BJ (cell line): ENCODE measurements at places on chromosomes 11 and 22. TPM values are rescaled to one million over a fixed set of nuclear protein-coding genes. Genes with fewer than 3 reads are reported as not detected.

DNA sequence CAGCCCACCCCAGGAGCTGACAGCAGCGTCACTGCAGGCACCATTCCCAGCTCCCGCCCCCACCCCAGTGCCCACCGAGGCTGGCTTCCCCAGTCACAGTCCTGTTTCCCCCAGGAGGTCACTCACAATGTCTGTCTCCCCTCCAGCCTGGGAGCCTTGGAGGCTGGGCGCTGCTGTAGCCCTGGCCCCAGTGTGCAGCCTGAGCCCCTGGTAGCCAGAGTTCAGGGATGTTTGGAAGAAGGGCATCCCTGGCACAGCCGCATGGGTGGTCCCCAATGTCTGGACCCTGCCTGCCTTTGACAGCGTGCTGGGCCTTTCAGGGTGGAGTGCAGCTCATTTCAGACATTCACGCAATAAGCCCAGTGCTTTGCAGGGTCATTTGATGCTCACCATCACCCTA, 4.3 kb downstream of the CAPN5 start:
- no peak for DNase-seq

GRCh38 chr11:126061707-126062678, 673 bp downstream of the CDON start:
- DNase-seq: no peak

UQCC3 gene
- 6.9 TPM in 2 replicates for polyA plus RNA-seq

ZC3H12C gene
- 5.2 and 5.5 TPM in 2 replicates for polyA plus RNA-seq

RFPL3 gene
- not detected in 2 replicates for polyA plus RNA-seq

DNA sequence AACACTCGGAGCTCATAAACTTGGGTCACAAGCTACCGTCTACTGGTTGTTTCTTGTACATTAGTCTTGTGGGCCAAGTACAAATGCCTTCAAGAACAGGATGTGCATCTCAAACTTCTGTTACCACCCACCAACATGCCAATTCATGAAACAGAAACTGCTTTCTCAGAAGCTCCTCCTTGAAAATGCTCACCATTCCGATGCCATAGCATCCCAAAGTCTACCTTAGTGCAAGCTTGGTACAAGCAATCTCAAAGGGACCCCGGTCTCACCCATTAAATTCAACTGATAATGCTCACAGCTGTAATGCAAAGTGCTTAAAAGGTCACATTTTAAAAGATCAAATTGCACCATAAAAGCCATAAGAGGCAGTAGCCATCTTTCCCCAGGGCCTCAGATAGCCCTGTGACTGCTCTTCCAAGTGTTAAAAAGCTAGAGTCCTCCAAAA, 31.8 kb upstream of the CCDC34 start:
- no peak for DNase-seq

LARGE1 gene
- 5.4 and 8.5 TPM in 2 replicates for polyA plus RNA-seq

OR51B2 gene
- not detected in 2 replicates for polyA plus RNA-seq

DNA sequence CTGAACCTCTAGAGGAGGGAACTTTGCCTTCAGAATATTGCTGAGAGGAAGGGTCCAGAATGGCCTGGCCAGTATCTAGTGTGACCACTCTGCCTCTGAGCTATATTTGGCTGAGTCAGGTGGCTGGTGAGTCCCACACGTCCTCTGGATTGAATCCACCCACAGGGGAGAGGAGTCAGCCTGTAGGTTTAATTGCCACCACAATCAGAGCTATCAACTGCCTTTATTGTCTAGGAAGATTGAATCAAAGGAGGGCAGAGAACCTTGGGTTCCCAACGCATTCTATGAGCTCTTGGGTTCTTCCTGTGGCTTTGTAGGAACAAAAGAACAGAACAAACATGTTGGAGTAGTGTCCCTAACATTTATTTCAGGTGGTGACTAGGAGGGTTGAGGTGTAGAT, 67.7 kb downstream of the ST3GAL4 start:
- no peak for DNase-seq

DNA sequence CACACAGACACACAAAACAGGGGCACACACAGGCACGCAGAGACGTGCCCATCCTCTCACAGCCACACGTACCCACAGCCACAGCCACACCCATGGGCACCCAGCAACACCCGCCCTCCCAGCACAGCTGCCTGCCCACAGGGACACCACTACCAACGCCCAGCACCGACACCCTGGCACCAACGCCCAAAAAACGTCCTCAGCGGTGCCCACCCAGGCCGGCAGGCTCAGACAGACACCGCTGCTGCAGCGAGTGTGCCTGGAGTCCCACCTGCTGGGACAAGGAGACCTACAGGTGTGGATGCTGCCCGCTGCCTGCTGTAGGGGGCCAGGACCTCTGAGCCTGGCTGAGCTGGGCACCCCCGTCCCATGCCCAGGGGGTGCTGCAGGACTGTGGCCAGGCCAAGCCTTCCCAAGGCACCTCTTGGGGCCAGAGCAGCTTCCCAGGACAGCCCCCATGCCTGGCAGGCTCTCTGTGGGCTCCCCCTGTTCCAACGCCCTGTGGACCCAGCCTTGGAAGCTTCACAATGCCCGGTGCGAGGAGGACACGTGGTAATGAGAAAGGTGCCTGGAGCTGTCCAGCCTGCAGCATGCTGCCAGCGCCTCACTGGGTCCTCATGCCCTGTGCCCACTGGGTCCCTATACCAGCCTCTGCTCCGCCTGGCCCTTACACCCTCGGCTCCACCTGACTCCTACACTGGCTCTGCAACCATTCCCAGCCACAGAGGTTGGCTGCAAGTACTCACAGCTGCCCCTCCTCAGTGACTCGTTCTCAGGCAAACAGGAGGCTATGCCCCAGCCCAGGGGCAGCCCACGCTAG, 45.8 kb upstream of the TH start:
- DNase-seq: no peak

- DNase-seq: no peak
Observed at GRCh38 chr22:35638001-35638400, 10.2 kb upstream of the APOL6 start.

DNA sequence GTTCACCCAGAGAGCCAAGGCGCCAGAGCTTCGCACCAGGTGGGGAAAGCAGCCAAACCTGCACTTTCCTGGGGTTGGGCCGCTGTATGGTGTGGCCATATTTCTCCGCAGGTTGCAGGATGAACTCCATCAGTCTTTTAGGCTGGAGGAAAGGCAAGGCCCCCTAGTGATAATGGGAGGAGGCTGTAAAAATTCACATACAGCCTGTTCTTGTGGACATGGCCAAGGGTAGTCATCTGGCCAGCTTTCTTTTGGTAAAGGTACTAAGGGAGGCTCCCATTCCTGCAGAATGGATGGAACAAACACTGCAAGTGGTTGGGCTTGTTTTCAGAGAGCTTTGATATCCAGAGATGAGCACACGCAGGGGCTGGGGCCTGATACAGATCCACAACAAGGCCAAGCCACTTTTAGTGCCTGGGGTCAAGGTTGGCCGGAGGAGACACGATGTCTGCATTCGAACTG, 29.6 kb downstream of the C22orf31 start:
- DNase-seq: no peak

DNA sequence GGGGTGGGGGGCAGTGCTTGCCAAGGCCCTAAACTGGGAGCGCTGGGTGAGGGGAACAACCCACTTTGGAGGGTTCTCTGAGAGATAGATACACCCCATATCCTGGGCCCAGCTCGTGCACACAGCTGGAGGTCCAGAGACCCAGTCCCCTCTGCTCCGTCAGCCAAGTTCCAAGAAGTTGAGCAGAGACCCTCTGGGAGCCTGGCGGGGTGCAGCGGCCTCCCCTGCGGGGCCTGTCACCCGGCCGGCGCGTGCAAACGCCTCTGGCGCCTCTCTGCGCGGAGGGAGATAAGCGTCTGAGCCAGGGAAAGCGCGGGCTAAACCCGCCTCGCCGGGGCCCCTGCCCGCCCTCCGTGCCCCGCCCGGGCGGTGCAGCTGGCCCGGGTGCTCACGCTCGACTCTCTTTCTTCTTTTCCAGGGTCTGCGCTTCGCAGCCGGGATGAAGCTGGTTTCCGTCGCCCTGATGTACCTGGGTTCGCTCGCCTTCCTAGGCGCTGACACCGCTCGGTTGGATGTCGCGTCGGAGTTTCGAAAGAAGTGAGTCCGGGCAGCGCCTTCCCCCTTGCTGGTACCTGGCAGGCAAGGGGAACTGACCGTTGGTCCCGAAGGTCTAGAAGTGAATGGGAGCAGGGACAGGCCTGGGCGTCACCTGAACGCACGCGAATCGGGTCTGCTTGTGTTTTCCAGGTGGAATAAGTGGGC, 540 bp downstream of the ADM start:
- DNase-seq: no peak

GRAP2 gene
- polyA plus RNA-seq: not detected in 2 replicates

- no peak for DNase-seq
Observed at GRCh38 chr22:47474895-47475294, 712.4 kb downstream of the TBC1D22A start.

DNA sequence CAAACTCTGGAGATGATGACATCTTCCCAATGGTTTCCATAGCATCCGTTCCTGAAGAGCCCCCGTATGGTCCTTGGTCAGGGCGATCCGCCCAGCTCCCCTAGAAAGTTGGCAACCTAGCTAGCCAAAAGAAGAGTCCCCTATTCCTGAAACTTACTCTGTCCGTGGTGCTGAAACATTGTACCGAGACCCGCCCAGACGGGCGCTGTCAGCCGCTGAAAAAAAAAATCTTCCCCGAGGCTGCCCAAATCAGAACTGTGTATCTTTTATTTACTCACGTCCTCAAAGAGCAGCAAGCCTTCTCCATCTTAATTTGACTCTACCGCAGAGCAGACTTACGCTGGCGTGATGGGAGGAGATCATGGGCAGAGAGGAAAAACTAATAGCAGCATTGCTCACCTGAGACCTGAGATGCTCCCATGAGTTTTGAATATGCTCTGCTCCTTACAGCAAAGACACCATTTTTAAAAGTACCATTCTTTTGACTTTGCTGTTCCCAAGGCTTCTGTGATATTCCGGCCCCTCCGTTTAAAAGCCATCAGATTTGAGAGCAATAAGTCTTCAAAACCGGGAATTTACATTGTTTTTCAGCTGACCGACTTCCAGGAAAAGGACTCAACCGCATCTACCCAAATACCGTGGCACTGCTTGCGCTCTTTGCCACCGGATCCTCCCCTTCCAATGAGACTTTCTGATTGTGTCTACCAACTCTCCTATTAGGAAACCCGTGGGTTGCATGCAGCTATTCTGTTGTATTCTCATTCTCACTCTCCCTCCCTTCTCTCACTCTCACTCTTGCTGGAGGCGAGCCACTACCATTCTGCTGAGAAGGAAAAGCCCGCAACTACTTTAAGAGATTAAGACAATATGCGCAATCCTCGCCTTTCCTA, at the start of gene SLC17A6:
Gene SLC17A6 (plus strand): TSS at position 786 of the 890 bp plus-strand sequence. CDS start 153 bp downstream, outside the sequence.
- no peak for DNase-seq

DNA sequence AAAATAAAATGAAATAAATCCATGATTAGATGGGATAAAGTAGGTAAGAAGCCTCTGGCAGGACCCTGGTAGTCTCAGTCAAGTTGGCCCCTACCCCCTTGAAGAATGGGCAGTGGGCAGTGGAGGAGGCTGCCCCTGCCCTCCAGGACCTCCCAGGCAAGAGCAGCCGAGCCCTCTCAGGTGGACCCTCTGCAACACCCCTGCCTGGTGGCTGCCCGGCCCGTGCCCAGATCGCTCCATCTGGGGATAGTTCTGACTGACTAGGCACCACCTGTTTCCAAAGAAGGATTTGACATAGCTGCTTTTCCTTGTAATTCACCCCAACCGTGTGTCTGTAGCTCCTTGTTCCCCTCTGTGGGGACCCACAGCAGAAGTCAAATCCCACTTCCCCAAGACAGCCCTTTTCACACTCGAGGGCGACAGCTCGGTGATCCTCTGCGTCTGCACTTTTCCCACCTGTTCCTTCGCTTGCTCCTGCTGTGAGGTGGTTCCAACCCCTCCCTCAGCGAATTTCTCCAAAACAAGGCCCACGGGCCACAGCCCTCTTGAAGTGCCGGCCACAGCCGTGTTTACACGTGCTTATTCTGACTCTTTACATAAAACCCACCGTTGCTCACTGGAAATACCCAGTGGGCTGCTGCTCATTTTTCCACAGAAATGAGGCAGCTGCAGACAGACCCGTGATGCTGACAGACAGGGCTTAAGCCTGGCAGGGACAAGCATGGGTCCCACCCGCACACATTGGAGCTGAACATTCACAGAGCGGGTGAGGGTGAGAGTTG, 5.5 kb upstream of the TMPRSS13 start:
- DNase-seq: no peak

- DNase-seq: no peak
Observed at GRCh38 chr11:12377106-12377823, at the start of gene PARVA. Gene PARVA (plus strand): TSS chr11:12377571. CDS start chr11:12377648, 77 bp downstream.

DNA sequence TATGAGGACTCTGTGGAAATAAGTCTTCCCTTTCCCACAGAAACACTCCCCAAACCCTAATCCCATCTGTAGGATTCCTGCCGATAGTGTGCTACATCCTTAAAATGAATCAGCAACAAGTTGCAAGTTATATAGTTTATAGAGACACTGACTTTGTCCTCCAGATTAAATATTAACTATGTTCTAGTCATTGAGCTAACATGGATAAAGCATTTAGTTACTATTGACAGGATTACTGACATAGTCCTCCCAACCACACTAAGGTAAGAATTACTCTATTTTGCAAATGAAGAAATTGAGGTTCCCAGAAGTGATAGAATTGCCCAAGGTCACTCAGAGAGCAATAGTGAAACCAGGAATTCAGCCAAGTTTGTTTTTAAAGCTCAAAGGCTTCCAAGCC, 1.9 kb downstream of the OR52M1 start:
- no peak for DNase-seq

HORMAD2 gene
- not detected in 2 replicates for polyA plus RNA-seq

- DNase-seq: no peak
Observed at GRCh38 chr11:65170058-65170534, at the start of gene SPDYC. Gene SPDYC (plus strand): TSS chr11:65170233. CDS start chr11:65171358, 1,125 bp downstream.

DNA sequence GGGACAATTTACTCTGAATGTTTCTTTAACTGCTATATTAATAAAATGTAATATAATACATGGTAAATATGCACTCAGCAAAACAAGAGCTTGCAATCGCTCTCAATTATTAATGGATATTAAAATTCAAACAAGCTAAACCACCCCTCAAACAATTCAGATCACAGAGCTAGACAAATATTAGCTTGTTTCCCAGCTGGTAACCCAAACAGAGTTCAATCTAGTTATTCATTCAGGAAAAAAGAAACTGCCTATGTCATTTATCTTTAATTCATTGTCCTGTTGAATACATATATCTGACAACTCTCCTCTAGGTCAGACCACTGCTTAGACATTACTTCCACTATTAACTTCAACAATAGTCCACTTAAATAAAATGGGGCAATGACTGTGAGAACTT, 78.7 kb downstream of the SERGEF start:
- DNase-seq: no peak
